ENCODE measurements at places on chromosomes 7 and 10. TPM values are rescaled to one million over a fixed set of nuclear protein-coding genes. Genes with fewer than 3 reads are reported as not detected.

Gene AGR2
- total RNA-seq, result not detected

Gene LRRN3
- total RNA-seq, result 57.3 TPM

Gene IGF2BP3
- total RNA-seq, result 2.5 TPM

Gene PAX4
- not detected for total RNA-seq

DNA sequence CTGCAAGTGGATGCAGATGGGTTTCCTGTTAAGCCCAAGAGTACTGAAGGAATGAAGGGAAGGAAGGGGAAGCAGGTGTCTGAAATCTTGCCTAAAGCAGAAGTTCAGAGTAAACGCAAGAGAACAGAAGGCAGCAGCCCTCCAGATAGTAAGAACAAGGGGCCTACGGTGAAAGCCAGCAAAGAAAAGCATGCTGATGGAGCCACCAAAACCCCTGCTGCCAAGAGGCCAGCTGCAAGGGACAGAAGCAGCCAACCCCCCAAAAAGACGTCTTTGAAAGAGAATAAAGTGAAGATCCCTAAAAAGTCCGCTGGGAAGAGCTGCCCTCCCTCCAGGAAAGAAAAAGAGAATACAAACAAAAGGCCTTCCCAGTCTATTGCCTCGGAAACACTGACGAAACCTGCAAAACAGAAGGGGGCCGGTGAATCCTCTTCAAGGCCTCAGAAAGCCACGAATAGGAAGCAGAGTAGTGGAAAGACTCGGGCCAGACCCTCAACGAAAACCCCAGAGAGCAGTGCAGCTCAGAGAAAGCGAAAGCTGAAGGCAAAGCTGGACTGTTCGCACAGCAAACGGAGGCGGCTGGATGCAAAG lies 152.5 kb downstream of the LCOR start:
- H3K36me3 ChIP-seq, result peaks cover 21% of the 10 kb centered on the region
- H3K4me1 ChIP-seq, result peaks cover 11% of the 10 kb centered on the region
- peaks cover 2% of the 10 kb centered on the region for H3K27me3 ChIP-seq
- no peak overlapping the region for H3K4me3 ChIP-seq

DNA sequence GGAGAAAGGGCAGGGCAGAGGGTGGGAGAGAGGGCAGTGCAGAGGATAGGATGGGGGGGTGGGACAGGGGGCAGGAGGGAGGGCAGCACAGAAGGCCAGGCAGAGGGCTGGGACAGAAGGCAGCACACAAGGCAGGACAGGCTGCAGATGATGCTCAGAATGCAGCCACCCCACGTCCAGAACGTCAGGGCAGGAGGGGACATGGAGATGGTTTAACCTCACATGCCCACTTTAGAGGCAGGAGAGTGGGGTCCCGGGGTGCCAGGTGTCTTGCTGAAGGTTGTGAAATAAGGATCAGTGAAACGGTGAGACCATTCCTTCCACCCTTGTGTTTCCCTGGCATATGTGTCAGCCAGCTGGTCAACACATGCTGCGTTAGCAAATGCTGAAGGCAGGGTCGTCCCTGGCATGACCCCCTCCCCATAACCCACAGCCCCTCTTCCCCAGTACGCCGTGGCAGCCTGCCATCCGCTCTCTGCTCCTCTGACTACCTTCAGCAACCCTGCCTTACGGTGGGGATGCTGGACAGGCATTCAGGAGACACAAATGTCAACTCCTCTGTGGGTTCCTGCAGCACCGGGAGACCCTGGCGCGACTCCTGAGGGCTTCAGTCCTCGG lies 592.1 kb downstream of the DNAJB6 start:
- H3K4me3 ChIP-seq, result no peak overlapping the region
- H3K4me1 ChIP-seq, result peaks cover 6% of the 10 kb centered on the region
- peaks cover 5% of the 10 kb centered on the region for H3K36me3 ChIP-seq
- H3K27ac ChIP-seq, result no peak overlapping the region

- no peak overlapping the region for H3K27ac ChIP-seq
- DNase-seq, result no peak
- peaks cover 9% of the 10 kb centered on the region for H3K4me1 ChIP-seq
- H3K4me3 ChIP-seq, result no peak overlapping the region
- H3K36me3 ChIP-seq, result no peaks in the 10 kb centered on the region
Measured at GRCh38 chr10:90866050-90866598, 5.7 kb upstream of the RPP30 start.

DNA sequence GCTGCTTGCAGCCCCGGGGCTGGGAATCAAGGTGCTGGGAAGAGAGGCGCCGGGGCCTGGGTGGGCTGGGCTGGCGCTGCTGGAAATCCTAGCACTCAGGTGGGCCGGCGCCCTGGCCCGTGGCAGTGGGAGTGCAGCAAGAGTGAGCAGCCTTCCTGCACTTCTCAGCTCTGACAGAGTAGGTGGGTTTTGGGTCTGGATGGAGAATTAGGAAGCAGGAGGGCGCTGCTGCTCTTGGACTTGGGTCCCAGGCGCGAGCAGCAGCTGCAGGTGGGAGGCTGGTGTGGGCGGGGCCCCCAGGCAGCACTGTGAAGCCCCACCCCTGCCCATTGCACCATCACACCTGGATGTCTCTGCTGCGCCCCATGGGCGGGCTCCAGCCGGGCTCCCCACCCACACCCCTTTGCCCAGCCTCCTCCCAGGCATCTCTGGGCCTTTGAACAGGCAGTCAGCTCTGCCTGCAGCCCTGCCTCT lies 6.0 kb downstream of the BRI3 start:
- peaks cover 9% of the 10 kb centered on the region for H3K36me3 ChIP-seq
- no peak overlapping the region for H3K4me3 ChIP-seq
- H3K27ac ChIP-seq, result no peak overlapping the region
- peaks cover 9% of the 10 kb centered on the region for H3K4me1 ChIP-seq
- H3K27me3 ChIP-seq, result no peaks in the 10 kb centered on the region

GRCh38 chr7:15323550-15323949 lies 238.3 kb downstream of the AGMO start:
- H3K36me3 ChIP-seq, result no peaks in the 10 kb centered on the region
- H3K27ac ChIP-seq, result no peak overlapping the region
- H3K4me3 ChIP-seq, result no peak overlapping the region
- no peaks in the 10 kb centered on the region for H3K27me3 ChIP-seq

DNA sequence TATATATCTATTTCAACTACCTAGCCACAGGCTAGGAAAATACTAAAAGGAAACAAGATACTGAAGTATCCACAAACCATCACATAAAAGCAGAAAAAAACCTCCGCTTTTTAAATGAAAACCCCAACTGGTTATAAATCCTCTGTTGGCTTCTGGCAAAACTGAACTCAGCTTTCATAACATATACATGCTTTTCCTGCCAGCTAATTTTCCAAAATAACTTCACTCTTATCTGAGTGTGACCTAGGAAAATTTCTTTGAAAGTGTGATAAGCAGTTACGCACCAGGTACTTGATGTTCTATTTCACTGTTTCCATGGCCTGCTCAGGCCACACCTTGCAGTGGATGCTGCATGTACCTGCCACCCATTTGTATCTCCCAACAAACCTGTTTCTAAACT lies 11.8 kb downstream of the FAM3C start:
- H3K4me1 ChIP-seq, result peaks cover 95% of the 10 kb centered on the region
- peak overlapping the region; percentile 34 for H3K27ac ChIP-seq
- DNase-seq, result no peak
- peaks cover 64% of the 10 kb centered on the region for H3K36me3 ChIP-seq
- peak overlapping the region; percentile 15 for H3K4me3 ChIP-seq

DNA sequence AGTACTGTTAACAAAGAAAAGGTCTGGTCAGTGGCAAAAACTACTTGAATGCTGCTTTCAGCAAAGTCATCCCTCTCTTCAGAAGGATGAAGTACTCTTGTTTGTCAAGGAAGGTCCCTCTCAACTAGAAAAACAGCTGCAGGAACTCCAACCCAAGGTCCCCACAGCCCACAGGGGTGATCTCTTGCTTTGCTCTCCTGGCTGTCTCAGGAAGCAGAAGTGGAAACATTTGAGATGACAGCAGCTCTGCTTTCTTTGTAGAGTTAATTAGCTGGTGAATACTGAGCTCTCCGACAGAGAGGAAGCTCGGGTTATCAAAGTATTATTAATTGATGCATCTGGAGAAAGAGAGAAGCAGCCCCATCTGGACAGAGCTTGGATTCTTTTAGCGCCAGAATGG lies 25.4 kb upstream of the LRGUK start:
- H3K4me3 ChIP-seq, result no peak overlapping the region
- no peak overlapping the region for H3K27ac ChIP-seq
- H3K27me3 ChIP-seq, result no peaks in the 10 kb centered on the region
- H3K36me3 ChIP-seq, result no peaks in the 10 kb centered on the region
- no peak for DNase-seq

DNA sequence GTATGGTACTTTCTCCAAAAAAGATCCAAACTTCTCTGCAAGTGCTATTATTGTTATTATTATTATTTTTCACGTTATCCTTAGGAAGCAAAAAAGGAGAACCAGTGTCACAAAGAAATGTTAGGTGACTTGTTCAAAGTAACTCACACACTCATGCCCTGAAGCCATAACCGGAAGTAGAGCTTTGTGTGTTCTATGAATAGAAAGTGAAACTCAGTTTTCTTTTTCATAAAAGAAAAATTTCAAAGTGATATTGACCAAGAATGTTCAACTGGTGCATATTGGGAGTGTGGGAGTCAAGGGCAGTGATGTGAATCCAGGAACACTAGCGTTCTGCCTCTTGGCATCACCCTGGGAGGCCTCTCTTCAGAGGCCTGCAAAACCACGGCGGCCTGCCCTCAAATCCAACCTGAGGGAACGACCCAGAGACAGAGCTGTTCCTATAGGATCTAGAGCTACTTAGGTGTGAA lies 106.1 kb downstream of the PRKCQ start:
- H3K4me1 ChIP-seq, result peaks cover 89% of the 10 kb centered on the region
- peak overlapping the region; percentile 97 for H3K27ac ChIP-seq
- peak overlapping the region; percentile 86 for H3K4me3 ChIP-seq
- DNase-seq, result peak; percentile 44
- peaks cover 66% of the 10 kb centered on the region for H3K36me3 ChIP-seq

DNA sequence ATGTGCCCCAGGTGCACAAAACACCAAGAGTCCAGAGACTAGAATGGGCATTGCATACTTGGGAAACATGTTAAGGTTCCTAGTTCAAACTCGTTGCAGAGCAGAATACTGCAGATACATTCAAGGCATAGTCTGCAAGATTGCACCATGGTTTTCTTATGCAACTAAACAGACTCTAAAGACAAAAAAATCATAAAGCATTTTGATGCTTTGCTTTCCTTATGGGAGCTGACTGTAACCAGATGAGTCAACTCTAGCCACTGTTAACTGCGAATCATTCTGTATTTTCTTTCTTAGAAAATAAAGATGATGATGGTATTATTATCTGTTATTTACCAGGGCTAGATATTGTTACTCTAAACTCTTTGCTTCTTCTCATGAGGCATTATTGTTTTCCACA lies 19.7 kb downstream of the TRUB1 start:
- H3K4me3 ChIP-seq, result no peak overlapping the region
- no peaks in the 10 kb centered on the region for H3K27me3 ChIP-seq
- no peak for DNase-seq
- H3K36me3 ChIP-seq, result peaks cover 20% of the 10 kb centered on the region
- no peak overlapping the region for H3K27ac ChIP-seq

DNA sequence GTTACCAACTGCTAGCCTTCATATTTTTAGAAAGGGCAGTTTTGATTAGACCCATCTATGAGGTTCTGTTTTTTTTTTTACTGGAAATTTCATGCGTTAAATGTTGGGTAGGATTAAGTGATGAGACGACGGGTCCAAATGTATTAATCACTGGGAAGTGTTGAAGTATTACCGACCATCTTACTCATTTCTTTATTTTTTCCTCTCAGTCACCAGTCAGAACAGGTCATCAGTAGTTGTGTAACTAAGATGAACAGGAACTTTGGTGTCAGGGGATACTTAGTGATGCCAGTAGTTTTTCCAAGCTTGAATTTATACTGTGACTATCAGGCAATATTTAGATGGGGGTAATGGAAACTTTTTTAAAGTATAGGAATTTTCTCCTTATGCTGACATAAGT lies 14.2 kb downstream of the TFAM start:
- no peaks in the 10 kb centered on the region for H3K27me3 ChIP-seq
- H3K4me3 ChIP-seq, result no peak overlapping the region
- no peak overlapping the region for H3K27ac ChIP-seq
- no peak for DNase-seq
- H3K36me3 ChIP-seq, result peaks cover 24% of the 10 kb centered on the region
- no peaks in the 10 kb centered on the region for H3K4me1 ChIP-seq

GRCh38 chr7:130444234-130444633 lies 3.4 kb upstream of the CEP41 start:
- no peak for DNase-seq
- peaks cover 7% of the 10 kb centered on the region for H3K36me3 ChIP-seq

GRCh38 chr10:24858288-24859270 lies 93.8 kb downstream of the PRTFDC1 start:
- no peak for DNase-seq
- peaks cover 1% of the 10 kb centered on the region for H3K4me1 ChIP-seq
- no peak overlapping the region for H3K27ac ChIP-seq
- H3K27me3 ChIP-seq, result peaks cover 6% of the 10 kb centered on the region
- H3K4me3 ChIP-seq, result no peak overlapping the region
- H3K36me3 ChIP-seq, result no peaks in the 10 kb centered on the region

DNA sequence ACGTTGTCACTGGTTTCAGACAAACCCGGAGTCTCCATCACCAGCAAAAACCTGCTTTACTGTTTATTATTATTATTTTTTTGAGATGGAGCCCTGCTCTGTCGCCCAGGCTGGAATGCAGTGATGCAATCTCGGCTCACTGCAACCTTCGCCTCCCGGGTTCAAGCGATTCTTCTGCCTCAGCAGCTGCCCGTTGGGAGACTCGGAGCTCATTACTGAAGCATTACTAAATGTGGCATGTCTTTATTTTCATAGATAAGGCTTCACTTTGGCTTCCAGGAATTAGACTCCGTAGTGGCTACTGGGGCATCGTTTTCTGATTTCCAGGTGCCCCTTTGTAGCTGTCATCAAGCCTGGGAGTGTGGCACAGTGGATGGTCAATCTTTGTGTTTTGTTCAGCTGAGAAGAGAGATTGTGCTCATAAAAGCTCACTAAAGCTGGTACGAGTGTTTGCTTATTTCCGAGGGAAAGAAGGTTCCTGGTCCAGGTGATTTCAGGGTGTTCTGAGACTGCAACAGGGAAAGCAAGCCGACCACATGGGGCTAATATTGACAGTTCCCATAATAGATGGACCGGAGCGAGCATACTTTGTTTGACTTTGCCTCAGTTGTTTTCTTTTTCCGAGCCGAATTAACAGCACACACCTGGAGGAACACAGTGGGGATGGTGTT lies 163.1 kb downstream of the CAMK1D start:
- no peak for DNase-seq
- no peak overlapping the region for H3K27ac ChIP-seq
- H3K36me3 ChIP-seq, result no peaks in the 10 kb centered on the region

DNA sequence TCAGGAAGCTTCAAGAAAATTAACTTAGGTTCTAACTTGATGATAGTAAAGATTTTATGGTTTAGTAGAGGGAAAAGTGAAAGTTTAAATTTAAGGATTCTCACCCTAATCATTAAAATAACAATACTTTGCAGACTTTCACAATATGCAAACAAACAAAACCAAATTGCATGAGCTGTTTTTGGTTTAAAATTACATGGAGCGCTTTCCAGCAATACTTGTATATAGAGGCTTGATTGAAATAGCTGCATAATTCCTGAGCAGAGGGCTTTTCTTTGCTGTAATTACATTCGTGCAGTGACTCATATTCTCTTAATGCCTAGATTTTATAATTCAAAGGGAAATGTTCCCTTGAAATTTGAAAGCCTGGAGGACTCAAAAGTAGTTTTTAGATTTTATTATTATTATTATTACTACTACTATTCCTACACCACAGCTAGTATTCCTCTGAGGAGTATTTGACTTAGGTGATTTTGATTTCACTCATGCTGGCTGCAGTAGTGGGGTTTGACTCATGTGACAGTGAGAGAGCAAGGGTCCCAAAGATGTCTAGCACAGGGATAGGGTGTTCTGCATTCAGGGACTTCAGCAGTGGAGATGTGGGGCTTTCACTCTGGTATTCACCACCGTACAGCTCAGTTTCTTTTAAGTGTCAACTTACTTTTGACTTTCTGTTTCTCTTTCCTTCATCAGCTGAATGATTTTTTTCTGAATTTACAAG lies 138.1 kb downstream of the ADAM22 start:
- no peak overlapping the region for H3K4me3 ChIP-seq
- no peak overlapping the region for H3K27ac ChIP-seq
- DNase-seq, result no peak
- H3K27me3 ChIP-seq, result peaks cover 1% of the 10 kb centered on the region
- no peaks in the 10 kb centered on the region for H3K4me1 ChIP-seq

Measured in activated T-helper 1 cell treated with anti-CD3 and anti-CD28 coated beads, Interleukin-12 subunit alpha, Interleukin-12 subunit beta, Interleukin-2, Interleukin-4 antibody, amounts not matched to agents 30 ng/mL and 10 ng/mL and 1 ng/mL, durations not matched to agents 14 hours and 24 hours and 36 hours (primary cell).